ENCODE measurements at places on chromosomes 1 and 21. TPM values are rescaled to one million over a fixed set of nuclear protein-coding genes. Genes with fewer than 3 reads are reported as not detected.

NUAK2 gene
- 5.2 TPM for total RNA-seq

SLC30A10 gene
- total RNA-seq, result not detected

NFASC gene
- total RNA-seq, result 13.8 TPM

DNALI1 gene
- total RNA-seq, result 5.0 TPM

SLAMF8 gene
- not detected for total RNA-seq

CCDC18 gene
- total RNA-seq, result 16.3 TPM

NCAM2 gene
- 11.6 TPM for total RNA-seq

TNN gene
- total RNA-seq, result not detected

TNFRSF1B gene
- total RNA-seq, result 15.2 TPM

TMEM200B gene
- total RNA-seq, result 5.2 TPM

PTGFR gene
- 16.9 TPM for total RNA-seq

CYP4A22 gene
- not detected for total RNA-seq
